ENCODE measurements at places on chromosomes 12 and 14.
A peak's percentile ranks its signal among the peaks of the same experiment; 100 is the strongest.

GRCh38 chr12:131223791-131224225 is 270.1 kb downstream of the ADGRD1 start:
- DNase-seq = no peak

- no peak for DNase-seq
Observed at GRCh38 chr12:108668542-108668941, 34.8 kb upstream of the SELPLG start.

- no peak for DNase-seq
Observed at GRCh38 chr12:65632131-65632855, 192.0 kb upstream of the HMGA2 start.

DNA sequence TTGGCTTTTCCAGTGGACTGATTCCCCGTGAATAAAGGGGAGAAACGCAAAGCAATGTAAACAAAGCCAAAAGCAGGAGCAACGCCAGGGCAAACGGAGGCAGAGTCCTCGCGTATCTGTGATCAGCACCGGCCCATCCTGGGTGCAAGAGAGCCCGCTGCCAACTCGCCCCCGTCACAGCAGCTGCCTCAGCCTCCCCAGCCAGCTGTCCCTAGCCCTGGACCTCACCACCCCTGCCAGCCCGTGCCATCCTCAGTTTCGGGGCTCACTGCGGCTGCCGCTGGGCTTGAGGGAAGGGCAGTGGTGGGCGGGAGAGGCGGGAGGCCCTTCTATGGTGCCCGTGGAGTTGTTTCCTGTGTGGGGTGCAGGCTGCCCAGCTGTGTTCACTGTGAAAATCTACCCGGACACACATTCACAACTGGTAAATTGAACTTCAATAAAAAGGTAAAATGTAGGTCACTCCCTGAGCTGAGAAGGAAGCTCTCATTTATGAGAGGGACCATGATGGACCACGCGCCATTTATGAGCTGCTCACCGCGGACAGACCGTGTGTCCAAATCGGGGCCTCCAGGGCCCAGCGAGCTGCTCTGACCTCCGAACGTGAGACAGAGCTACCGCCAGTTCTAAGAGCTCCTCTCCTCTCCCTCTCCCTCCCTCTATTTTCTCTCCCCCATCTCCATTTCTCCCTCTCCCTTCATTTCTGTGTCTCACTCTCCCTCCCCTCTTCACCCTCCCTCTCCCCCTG is 330.5 kb upstream of the SFSWAP start:
- no peak for DNase-seq

GRCh38 chr12:10673659-10674384 is at the start of gene STYK1:
STYK1 (minus strand) TSS chr12:10674052; CDS start chr12:10634618, 39,434 bp downstream.
- peak; percentile 61 for DNase-seq

GRCh38 chr12:1013618-1014489 is 22.8 kb downstream of the ERC1 start:
- no peak for DNase-seq

- no peak for DNase-seq
Observed at GRCh38 chr12:3536096-3536875, 45.3 kb downstream of the PRMT8 start.

DNA sequence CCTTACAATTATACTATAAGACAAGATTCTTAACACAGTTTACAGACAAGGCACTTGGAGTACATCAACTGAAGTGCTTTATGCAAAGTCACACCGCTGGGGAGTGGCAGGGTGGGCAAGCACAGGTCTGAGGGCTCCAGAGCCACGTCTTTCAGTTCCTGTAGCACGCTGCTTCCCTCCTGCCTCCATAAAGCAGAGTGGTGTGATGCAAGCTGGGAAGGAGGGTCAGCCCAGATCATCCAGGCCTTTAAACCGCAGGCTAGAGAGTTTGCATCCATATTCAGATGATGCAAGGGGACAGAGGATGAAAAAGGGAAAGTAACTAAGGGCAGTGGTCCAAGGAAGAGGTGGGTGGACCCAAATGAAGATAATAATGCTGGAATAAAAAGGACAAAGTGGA is 132.6 kb downstream of the ITPR2 start:
- DNase-seq = no peak

GRCh38 chr12:97466000-97466399 is 3.4 kb downstream of the RMST start:
- DNase-seq = no peak

DNA sequence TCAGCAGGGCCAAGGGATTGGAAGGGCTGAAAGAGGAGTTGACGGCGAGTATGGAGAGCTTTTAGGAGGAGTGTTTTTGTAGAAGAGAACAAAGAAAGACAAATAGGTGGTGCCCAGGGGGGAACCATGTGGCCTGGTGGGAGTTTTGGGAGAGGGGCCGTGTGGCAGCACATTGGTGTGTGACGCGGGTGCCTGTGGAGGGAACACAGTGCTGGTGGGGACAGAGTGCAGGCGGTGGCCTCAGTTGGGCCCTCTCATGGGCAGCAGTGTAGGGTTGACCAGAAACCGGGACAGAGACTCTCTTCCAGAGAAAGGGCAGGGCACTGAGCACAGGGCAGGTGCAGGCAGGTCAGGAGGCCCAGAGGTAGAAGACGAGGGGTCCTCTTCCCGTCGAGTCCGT is 56.5 kb downstream of the TECPR2 start:
- DNase-seq = no peak

- DNase-seq = no peak
Observed at GRCh38 chr14:77580477-77580876, 36.0 kb downstream of the SPTLC2 start.

- DNase-seq = no peak
Observed at GRCh38 chr14:87055007-87055406, 938.0 kb downstream of the GALC start.

DNA sequence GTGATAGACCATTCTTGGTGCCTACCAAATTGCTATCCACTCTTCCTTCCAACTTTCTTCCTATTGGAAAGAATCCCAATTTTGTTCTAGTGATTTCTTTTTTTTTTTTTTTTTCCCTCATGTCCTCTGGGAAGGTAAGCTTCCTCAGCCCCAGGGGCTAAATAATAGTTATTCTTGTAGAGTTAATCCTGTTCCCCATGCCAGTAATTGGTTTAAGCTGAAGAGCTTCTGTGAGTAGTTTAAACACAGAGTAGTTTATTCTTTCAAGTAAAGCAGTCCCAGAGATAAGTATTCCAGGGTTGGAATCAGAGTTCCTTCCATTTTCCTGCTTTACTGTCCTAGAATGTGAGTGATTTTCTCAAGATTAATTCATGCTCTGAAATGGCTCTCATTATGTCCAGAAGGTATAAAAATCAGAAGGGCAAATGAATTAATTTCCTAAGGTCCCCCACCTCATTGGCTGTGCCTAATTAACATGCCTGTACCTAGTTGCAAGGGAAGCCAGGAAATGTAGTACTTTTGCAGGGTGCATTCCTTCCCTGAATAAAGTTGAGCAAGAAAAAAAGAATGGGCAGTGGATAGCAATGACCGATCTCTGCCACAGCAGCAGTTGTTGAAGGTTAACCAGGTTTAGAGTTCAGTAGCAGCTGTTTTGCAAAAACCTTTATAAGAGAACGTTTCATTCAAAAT is 97.8 kb downstream of the PLEKHA5 start:
- DNase-seq = no peak

- DNase-seq = no peak
Observed at GRCh38 chr12:120242971-120243699, 22.4 kb downstream of the PXN start.

- no peak for DNase-seq
Observed at GRCh38 chr14:19902409-19902808, 18.0 kb upstream of the OR4K5 start.

- no peak for DNase-seq
Observed at GRCh38 chr14:42407153-42407552, 800.5 kb downstream of the LRFN5 start.

GRCh38 chr12:113835896-113836295 is 130.2 kb downstream of the RBM19 start:
- DNase-seq = no peak

DNA sequence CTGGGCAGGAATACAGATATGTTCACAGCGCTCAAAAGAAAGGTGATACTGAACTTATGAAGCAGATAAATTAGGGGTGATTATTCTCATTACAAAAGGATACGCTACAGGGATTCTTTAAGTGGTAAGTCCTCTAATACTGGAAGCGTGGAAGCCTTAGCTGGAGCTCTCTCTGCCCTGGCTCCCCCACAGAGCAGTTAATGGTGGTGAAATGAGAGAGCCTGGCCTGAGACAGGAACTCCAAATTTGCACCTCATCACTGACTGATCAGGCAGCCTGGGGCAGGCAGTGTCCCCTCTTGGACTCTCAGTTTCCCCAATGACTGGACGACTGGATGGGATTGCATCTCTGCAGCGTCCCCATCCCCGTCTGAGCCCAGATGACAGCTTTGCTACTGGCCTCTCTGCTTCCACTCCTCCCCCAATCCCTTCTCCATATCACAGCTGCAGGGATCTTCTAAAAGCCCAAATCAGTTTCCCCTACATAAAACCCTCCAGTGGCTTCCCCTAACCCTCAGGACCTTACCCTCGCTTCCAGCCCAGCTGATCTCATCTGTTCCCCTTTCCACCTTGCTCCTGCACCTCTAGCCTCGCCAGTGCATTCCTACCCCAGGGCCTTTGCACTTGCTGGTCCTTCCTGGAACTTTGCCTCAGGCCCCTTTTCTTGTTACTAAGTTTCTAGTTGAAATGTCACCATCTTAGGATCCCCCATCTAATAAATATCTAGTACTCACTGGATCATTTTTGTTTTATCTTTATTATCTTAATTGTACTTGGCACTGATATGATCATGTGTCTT is 171.7 kb upstream of the LHX5 start:
- DNase-seq = no peak

DNA sequence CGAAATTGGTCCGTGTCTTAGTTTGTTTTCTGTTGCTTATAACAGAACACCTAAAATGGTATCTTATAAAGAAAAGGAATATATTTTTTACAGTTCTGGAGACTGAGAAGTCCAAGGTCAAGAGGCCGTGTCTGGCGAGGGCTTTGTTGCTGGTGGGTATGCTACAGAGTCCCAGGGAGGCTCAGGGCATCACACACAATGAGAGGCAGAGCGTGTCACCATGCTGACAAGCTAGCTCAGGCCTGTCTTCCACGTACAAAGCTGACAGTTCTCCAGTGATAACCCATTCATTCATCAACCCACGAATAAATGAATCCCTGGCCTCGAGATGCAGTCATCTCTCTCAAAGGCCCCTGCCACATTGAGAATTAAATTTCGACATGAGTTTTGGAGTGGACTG is 56.7 kb upstream of the AEBP2 start:
- DNase-seq = no peak

DNA sequence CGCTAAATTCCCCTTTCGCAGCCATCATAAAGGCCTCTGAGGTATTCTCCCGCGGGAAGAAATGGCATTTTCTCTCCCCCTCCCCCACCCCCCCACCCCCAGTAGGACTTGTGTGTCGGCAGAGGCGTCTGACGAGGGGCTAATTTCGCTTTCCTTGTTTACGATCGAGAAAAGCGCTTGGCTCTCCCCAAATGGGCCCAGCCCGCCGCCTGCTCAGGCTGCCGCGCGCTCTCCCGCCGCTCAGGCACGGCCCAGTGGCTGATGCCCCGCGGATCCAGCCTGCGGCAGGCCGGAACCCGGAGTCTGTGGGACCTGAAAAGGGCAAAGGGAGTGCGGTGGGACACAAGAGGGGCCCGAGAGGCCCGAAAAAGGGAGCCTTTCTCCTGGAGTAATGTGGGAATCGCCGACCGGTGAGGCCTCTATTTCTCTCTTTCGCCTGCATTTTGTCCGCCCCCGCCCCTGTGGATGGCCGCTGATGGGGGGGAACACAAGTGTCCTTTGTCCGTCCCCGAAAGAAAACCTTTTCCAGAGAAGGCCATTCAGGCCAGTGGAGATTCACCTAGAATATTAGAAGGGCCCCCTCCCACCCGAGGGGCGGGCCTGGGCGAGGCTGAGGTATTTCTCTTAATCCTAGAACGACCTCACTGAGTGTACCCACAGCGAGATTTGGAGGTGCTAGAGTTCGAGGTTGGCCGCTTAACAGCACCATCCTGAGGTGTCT is 9.0 kb upstream of the HOXC6 start:
- no peak for DNase-seq

GRCh38 chr12:94039914-94040313 is 108.5 kb upstream of the PLXNC1 start:
- DNase-seq = no peak

DNA sequence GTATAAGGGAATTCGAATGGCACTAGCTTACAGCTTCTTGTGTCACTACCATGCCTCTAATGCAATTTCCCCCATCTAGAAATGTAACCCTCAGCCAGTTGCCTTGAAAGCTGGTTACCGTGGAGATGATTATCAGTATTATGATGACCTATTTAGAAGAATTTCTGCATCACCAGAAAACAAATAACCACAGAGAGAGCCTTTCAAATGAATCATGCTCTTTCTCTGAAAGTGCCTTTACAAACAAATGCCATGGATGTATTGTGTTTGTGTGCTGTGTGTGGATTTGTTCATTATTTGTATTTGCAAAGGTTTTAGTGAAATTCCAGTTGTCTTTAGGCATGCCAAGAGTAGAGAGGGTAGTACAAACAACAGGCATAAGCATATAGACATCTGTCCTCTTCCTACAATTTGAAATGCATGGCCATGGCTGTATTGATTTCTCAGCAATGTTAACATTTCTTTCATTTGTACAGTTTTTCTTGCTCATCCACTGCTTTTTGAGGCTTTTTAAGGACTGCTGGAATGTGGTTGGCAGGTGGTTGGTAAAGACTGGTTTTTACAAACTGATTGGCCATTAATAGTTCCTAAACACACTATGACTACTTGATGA is 266.5 kb downstream of the PAWR start:
- no peak for DNase-seq

- no peak for DNase-seq
Observed at GRCh38 chr14:20680363-20680762, 4.0 kb upstream of the RNASE4 start.

- DNase-seq = no peak
Observed at GRCh38 chr12:124639122-124639806, 71.9 kb upstream of the NCOR2 start.

DNA sequence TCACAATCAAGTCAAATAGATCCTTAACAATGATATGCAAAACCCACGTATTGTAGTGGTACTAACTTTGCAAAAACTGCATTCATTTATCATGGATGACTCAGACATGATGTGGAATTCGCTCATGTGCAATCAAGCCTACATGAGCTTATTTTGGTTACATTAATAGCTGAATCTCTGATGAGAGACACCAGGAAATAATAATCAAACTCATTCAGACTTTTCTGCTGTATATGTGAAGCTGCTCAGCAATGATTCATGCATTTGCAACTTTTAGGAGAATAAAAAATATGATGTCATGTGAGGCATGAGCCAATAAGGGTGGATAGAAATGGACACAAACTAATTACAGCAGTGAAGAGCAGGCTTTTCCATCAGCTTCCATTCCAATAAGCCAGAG is 1075.8 kb upstream of the TMEM132C start:
- DNase-seq = no peak

- DNase-seq = no peak
Observed at GRCh38 chr12:22477894-22478287, 66.5 kb downstream of the C2CD5 start.

GRCh38 chr14:70098250-70098809 is 90.4 kb downstream of the SLC8A3 start:
- DNase-seq = no peak

DNA sequence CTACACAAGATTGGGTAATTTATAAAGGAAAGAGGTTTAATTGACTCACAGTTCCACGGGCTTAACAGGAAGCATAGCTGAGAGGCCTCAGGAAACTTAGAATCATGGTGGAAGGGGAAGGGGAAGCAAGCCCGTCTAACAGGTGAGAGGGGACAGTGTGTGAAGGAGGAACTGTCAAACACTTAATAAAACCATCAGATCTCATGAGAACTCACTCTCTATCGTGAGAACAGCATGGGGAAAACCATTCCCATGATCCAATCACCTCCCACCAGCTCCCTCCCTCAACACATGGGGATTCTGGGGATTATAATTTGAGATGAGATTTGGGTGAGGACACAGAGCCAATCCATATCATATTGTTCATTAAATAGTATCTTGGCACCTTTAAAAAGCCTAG is 56.1 kb downstream of the EPS8 start:
- no peak for DNase-seq
